ENCODE measurements at places on chromosomes 1 and 21.
A peak's percentile ranks its signal among the peaks of the same experiment; 100 is the strongest.

DNA sequence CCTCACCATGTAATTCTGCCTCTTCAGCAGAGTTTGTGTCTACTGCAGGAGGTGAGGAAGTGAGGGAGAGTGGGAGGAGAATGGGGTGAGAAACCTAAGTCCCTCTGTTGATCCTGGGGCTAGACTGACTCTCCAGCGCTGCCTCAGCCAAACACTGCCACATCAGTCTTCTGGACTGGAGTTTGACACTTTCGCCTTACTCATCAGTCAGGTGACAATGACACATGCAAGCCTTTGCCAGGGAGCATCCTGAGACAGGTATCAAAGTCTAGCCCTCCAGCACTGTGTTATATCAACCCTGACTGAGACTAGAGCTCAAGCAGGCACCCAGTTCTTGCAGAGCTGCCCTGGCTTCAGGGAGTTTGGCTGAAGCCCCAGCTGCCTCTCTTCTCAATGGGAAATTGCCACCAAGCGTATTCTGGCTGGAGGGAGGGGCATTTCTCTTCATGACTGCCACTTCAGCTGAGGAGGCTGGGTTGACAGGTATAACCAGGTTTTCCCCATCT, 33.3 kb upstream of the SUCO start:
- DNase-seq, result no peak

DNA sequence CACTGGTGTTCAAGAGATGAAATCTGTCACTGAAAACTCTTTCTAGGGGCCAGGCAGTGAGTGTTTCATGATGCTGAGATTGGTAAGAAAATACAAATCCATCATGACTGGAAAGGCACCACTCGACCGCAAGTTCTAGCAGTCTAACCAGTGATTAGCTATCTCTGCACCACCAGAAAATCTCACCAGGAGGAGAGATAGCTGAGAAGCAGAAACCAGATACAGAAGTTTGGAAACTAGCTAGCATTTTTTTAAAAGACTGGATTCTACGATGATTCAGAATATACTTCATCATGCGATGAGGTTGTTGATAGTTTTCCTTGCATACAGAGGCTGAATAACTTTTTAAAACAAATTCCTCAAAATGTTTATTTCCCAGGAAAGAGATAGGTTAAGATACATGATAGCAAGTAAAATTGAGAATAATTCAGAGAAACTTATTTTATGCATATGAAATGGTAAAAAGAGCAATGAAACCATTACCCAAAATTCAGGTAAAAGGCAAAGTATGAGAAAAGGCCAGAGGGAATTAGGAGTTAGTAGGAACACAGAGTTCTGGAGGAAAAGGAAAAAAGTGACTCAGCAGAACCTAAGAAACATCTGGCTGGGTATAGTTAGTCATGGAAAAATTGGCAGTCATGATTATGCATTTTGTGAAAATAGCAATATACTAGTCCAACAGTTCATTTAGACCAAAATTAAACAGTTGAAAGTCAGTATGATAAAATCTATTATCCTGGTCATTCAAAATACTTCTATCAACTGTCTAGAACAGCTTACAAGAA, 3.3 kb upstream of the F3 start:
- no peak for DNase-seq

DNA sequence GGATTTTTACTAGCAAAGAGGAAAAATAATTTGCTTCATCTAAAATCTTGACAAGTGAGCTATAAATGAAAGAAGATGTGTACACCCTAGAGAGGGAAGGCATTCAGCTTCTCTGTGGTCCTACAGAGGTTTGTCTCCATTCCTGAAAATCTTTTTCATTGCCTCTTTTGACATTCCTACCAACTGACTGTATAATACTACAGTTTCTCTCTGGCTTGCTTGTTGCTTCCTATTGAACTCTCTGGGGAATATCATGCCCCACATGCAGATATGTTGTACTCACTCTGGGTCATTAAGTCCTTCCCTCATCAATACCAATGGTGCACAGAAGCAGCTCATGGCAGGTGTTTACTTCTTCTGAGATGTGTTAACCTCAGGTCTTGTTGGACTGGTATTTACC, 371.2 kb upstream of the PLXNA2 start:
- DNase-seq, result no peak

DNA sequence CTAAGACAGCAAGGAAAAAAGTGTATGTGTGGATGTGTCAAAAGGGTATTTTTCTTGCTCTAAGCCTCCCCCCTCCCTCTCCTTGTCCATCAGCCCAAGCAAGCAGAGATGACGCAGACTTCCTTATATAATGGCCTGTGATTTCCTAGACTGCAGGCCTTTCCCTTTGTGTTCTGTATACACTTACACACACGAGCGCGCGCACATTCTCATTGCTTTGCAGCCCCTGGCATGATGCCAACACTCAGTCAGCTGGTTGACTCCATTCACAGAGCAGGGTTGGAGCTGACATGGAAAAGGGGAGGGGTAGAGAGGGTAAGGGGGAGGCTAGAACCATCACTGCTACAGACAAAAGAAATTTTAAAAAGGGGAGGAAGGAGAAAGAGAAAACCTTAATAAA, 41.8 kb downstream of the GATAD2B start:
- peak; percentile 90 for DNase-seq

DNA sequence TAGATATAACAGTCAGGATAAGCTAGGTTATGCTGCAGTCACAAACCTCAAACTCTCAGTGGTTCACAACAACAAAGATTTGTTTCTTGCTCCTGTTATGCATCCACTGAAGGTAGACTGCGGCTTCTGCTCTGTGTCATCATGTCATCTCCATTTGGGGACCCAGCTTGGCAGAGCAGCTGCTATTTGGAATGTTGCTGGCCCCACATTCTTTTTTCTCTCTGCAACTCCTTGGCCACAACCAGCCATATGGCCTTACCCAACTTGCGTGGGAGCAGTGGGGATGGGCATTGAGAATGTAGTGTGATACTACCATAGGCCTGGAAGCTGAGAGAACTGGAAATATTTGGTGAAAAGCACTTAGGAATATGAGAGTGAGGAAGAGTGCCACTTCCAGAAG, 26.4 kb downstream of the AGO4 start:
- no peak for DNase-seq

DNA sequence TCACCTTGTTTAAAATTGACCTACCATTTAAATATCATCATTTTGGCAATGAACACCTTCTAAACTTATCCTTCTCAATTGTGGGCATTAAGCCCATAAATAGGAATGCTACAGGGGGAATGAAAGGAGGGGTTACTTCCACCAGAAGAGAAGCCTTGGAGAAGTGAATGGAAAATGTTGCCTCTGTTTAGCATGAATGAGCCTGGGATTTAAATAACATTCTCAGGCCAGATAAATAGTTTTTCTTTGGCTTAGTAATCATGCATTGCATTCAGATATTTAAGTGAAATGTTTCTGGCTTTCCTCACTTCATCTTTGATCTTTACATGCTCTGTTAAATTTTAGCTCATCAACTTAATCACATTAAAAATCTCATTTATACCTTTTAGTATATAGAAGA, 284.3 kb upstream of the FMN2 start:
- no peak for DNase-seq

GRCh38 chr1:69103213-69103612, 464.5 kb upstream of the LRRC7 start:
- DNase-seq, result no peak

- no peak for DNase-seq
Measured at GRCh38 chr1:151908228-151908691, 1.1 kb downstream of the THEM4 start.

DNA sequence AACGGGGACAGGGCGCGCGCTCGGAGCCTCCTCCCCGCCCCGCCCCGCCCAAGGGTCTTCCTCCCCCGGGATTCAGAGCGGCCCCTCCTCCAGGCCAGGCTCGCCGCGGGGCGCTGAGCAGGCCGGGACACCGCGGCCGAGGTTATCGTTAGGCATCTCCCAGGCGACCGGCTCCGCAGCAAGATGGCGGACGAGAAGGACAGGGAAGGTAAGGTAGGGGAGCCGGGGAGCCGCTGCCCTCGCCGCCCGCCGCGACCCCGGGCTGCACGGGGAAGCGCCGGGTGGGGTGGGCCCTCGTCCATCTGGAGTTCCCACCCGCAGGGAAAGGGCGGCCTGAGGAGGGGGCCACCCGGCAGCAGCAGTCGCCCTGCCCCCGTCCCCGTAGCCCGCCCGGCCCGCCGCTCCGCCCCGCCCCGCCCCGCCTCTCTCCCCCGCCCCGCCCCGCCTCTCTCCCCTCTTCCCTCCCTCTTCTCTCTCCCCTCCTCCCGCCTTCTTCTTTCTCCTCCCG, 105.9 kb upstream of the HNRNPU start:
- peak; percentile 76 for DNase-seq

DNA sequence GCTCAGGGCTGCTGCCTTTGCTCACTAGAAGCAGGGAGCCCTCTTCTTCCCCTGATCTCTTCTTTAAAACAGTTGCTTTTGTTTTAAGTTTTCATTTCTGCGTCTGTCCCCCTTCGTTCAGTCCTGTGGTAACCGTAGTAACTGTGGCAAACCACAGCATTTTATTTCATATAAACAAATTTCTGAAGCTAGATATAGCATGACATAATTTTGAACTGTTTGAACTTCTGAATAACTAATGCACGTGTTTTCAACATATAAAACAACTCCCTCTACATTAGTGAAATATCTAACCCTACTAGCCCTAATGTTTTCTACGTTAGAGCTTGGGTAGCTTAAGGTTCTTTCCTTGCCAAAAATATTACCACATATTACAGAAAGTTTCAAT, 104.6 kb downstream of the DISP1 start:
- DNase-seq, result no peak

- no peak for DNase-seq
Measured at GRCh38 chr1:116879478-116880133, 30.1 kb upstream of the PTGFRN start.

GRCh38 chr1:66725885-66726665, 26.2 kb upstream of the DYNLT5 start:
- peak; percentile 22 for DNase-seq

DNA sequence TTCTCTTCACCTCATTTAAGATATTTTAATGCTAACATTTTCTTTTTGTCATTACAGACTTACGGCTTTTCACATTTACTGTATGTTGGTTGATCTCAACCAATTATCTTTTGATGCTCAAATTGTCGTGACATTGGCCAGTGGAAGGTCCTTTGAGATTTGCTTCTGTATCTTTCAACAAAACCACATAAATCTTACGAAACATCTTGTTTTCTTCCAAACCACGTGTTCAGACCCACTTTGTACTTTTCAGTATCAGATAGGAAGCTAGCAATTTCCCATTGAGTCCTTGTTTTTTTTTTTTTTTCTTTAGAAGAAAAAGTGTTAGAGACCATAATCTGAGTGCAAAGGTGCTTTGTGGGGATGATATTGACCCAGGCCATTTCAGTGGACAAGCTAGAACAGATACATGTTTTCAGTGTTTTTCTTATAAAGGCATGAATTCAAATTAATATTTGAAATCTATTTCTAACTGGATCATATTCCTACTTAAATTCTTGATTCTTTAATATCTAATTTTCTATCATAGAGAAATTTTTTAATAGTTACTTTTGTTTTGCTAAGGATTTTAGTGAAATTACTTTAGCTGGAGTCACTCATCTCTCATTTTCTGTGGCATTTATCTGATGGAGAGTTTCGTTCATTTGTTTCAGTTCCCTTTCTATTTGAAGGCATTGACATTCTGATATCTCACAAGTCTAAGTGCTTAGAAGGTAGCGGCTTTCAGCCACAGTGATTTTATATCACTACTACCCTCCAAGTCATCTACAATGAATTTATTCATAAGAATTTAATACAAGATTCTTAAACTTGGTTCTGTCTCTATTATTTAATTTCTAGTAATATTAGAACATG, 26.7 kb downstream of the ATG4C start:
- DNase-seq, result no peak

DNA sequence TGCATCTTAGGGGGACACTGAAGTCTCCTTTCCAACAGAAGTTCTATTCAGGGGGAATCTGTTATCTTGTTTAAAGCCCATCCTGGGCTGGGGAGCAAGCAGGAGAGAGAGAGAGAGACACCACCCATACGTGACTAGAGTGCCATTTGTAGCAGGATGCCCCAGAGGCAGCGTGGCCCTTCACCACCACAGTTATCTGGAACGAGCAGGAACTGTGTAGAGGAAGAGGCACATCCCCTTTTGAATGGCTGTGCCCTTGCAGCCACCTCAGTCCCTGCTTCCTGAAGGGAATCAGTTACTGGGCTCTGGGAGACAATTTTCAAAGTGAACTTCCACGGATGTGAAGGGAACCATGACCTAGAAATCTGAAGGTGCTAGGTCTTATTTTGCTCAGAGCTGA, 19.4 kb upstream of the LAMTOR5 start:
- no peak for DNase-seq

DNA sequence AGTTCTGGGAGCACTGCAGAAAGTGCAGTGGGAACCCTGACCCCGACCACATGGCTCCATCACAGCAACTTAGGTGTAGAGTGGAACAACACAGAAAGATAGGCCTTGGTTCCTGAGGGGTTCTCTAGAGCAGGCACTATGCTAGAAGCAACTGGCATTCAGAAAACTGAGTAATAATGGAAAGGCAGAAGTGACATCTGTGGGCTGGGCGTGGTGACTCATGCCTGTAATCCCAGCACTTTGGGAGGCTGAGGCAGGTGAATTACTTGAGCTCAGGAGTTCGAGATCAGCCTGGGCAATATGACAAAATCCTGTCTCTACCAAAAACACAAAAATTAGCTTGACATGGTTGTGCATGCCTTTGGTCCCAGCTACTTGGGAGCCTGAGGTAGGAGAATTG, 5.3 kb downstream of the MRPS15 start:
- no peak for DNase-seq

- DNase-seq, result no peak
Measured at GRCh38 chr1:57319165-57319564, 104.7 kb downstream of the DAB1 start.

GRCh38 chr1:39508857-39509305, 17.4 kb downstream of the BMP8A start:
- no peak for DNase-seq

DNA sequence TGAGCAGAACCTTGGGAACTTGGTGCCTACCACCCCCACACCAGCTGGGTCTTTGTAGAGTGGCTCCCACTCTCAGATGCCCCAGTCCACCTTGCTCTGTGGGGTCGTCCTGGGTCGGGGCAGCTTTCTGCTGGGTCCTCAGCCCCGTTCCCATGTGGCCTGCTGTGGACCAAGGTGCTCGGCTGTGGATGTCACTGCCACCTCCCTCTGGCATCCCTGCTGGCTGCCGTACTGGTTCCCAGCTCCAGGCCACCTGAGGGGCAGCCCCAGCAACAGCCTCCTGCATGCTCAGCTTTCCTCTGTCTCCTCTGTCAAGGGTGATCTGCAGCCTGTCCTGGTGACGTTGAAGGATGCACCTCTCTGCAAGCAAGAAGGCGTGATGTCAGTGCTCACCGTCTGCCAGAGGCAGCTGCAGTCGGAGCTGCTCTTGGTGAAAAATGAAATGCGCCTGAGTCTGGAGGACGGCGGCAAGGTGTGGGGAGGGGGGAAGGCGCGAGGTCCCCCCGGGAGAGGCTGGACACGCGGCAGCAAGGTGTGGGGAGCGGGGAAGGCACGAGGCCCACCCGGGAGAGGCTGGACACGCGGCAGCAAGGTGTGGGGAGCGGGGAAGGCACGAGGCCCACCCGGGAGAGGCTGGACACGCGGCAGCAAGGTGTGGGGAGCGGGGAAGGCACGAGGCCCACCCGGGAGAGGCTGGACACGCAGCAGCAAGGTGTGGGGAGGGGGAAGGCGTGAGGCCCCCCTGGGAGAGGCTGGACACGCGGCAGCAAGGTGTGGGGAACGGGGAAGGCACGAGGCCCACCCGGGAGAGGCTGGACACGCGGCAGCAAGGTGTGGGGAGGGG, 45.9 kb upstream of the DIP2A start:
- DNase-seq, result no peak

- DNase-seq, result no peak
Measured at GRCh38 chr1:183125279-183125999, 60.6 kb upstream of the LAMC2 start.

Measured in left colon (tissue), 2 donors.